Stimulated activated memory B cell treated with anti-CD40 and anti-IgM and Interleukin-4, amounts not matched to agents 10 μg/mL and 1 μg/mL and 100 μg/mL, for 72 hours (primary cell): ENCODE measurements at places on chromosomes 5 and 9.

GRCh38 chr5:77851176-77852067 is 75.3 kb upstream of the TBCA start:
- no peak for ATAC-seq

DNA sequence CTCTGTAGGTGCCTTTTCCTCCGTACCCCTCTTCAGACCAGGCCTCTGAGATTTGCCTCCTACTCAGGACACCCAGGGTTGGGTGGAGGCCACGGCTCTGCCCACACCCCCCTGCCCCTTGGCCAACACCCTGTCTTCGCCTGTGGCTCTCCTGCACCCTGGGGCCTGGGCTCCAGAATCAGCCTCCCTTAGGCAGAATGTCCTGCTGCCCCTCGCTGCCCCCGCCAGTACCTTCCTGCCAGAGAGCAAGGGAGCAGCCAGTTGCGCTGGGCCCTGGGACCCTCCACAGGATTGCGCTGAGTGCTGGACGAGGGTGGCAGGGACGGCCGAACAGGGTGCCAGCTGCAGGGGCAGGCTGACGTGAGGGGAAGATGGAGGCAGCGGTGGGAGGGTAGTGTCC is 53.5 kb downstream of the COL5A1 start:
- no peak for ATAC-seq

GRCh38 chr5:36481454-36482120 is 124.8 kb upstream of the SLC1A3 start:
- no peak for ATAC-seq

DNA sequence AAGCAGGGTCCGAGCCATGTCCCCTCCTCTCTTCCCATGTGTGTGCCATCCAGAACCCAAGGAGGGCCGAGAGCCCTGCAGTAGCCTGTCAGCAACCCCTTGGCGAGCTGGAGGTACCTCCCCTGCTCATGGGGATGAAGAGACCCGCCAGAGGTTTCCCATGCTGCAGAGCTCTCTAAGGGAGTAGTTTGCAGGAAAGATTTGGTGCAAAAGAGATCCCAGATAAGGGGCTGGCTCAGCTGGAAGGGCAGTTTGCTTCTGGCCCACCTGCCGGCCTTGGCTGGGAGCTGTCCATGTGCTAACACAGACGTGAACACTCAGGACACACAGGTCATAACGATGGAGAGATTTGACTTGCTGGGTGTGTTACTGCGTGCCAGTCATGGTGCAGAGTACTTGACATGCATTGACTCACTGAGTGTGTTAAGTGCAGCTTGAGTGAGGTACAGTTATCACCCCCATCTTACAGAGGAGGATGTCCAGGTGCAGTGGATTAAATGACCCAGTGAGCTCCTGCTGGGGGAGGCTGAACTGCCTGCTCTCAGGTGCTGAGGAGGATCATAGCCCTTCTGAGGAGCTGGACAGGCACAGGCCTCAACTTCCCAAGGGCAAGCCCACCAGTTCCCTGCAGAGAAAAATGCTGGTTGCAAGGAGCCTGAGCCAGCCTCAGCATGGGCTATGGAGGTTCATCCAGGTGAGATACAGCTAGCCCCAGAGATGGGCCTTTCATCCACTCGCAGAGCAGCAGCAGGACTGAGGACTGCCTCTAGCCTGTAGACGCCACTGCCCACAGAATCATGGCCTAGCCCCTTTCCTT is 6.3 kb upstream of the SLC25A48 start:
- ATAC-seq: no peak

DNA sequence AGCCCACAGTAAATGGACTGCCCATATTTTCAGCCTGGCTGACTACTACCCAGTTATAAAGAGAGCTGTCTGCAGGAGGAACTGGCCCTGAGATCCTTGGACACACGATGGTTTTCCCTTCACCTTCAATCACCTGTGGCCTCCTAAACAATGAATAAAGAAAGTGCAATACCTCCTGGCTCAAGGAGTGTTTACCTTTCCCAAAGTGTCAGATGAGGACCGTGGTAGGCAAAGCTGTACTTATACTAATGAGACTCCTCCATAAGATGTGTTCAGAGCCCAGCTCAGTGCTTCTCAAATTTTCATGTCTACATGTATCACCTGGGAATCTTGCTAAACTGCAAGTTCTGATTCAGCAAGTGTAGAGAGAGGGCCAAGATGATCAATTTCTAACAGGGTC is 284.5 kb upstream of the VLDLR start:
- no peak for ATAC-seq

GRCh38 chr9:98038958-98039357 is 17.6 kb upstream of the NANS start:
- peak; percentile 41 for ATAC-seq

DNA sequence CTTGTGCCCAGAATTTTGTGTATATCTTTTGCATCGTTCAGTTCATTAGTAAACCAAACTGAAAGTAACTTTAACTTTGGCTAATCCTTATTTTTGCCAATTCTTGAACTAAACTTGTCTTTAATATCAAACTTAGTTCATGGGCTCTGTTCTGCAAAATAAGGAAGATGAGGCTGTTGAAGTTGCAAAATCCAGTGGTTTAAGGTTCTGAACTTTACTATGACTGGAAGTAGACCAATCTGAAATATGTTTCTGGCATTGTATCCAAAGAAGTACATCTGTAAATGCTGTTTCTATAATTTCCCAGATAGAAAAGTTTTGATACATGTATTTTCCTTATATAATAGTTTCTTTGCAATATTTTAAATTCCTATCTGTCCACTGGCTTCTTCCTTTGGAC is 238.1 kb downstream of the CETN3 start:
- ATAC-seq: no peak
